ENCODE measurements at places on chromosomes 13 and 19.

DNA sequence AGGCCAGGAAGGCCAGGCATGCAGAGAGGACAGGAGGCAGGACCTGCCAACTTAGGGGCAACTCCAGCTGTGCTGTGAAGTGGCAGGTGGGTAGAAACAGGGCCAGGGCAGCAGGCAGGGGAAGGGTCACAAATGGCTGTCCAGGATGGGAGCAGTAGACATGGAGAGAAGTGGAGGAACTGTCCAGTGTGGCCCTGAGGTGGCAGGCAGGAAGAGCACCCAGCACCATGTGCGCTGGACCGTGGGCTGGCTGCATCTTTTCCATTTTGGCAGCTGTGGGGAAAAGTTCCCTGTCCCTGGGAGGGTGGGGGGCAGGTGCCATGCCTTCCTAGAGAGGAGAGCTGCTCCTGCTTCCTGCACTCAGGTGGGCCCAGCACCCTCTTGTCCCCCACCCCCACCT is 13.8 kb downstream of the DEDD2 start:
- DNase-seq = no peak

- no peak for DNase-seq
These were observed 15.8 kb downstream of the GPR180 start for GRCh38 chr13:94617389-94618000.

DNA sequence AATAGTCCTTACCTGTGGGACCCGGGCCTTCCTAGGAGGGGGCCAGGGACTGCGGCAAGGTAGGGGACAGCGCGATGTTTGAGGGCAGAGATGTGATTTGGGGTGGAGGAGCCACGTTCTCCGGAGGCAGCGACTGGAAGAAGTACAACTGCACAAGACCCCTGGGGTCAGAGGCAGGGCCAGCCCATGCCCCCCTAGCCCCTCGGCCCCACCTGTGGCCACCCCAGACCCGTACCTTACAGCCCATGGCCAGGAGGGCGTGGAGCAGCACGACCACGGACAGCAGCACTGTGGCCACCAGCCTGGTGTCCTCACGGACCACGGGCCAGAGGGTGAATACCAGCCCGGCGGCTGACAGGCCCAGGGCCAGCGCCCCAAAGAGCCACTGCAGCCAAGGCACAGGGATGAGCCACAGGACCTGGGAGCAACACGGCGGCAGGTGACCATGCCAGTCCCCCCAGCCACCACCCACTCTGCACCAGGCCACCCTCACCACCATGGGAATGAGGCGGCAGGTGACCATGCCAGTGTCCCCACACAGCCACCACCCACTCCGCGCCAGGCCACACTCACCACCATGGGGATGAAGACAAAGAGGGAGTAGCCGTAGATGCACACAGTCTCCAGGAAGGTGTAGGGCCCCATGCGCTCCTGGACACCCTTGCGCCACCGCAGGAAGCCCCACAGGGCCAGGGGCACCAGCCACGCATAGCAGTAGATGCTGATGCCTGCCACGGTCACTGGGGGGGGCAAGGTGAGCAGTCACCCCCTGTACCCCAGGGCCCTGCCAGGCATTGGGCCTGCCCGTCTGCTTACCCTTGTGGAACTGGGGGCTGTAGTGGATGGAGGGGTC is 5.0 kb downstream of the YIPF2 start:
- no peak for DNase-seq

- peak; percentile 74 for DNase-seq
These were observed 27.5 kb upstream of the SHKBP1 start for GRCh38 chr19:40549007-40549708.

GRCh38 chr13:106596275-106596937 is 28.5 kb upstream of the ARGLU1 start:
- no peak for DNase-seq

DNA sequence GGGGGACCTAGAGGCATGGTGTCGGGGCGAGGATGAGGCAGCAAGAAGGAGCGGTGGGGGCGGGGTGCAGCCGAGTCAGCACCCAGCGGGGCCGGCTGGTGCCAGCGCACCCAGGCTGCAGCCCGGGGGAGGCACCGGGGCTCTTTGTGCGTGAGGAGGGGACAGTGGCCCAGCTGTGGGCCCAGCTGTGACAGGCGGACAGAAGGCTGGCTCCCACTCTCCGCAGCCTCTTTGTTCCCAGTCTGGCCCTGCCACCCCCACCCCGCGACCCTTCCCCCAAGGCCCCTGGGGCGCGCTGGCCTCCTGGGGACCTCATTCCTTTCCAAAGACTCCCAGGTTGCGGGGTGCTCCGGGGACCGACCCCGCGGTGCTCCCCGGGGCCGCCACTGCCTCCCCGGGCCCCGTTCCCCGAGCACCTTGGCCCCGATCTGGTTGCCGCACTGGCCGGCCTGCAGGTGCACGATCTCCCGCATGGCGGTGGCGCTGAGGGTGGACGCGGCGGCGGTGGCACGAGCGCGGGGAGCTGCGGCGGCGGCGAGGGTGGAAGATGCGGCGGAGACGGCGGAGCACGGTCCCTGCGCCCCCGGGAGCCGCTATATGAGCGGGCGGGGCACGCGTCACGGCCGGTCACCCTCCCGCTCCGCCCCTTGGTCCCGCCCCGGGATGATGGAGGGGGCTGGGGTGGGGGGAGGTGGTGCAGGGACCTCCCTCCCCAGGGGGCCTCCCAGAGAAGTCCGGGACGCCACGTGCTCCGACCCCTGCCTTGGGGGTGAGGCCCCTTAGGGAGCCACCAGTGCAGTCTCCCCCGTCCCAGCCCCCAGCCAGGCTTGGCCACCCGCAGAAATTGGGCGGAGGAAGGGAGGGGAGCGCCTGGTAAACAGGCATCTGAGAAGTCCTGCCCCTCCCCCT is at the start of gene TUBB4A:
Gene TUBB4A, minus strand, starts transcription at position 570 of the 909 bp plus-strand sequence. Its CDS starts 97 bp downstream, at position 473.
- peak; percentile 46 for DNase-seq

GRCh38 chr19:33238481-33239149 is 13.0 kb upstream of the SLC7A10 start:
- DNase-seq = no peak

GRCh38 chr13:95707035-95707434 is 30.1 kb downstream of the DNAJC3 start:
- DNase-seq = no peak

- no peak for DNase-seq
These were observed 24.0 kb downstream of the FGF9 start for GRCh38 chr13:21694831-21695230.

DNA sequence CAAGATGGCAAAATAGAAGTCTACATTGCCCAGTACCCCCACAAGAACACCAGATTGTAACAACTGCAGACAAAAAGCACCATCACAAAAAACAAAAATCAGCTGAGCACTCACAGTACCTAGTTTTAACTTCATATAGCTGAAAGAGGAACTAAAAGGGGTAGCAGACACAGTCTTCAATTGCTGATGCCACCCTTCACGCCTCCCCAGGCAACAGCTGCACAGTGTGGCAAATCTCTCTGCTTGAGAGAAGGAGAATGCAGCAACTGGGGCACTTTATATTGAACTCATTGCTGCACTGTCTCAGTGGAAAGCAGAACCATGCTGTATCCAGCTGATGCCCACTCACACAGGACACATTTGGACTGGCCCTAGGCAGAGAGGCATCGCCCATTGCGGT is 2714.5 kb upstream of the PCDH20 start:
- no peak for DNase-seq

GRCh38 chr13:90738881-90739280 is 608.6 kb upstream of the MIR17HG start:
- DNase-seq = no peak

- DNase-seq = no peak
These were observed 1636.1 kb downstream of the SLITRK5 start for GRCh38 chr13:89307278-89307677.

DNA sequence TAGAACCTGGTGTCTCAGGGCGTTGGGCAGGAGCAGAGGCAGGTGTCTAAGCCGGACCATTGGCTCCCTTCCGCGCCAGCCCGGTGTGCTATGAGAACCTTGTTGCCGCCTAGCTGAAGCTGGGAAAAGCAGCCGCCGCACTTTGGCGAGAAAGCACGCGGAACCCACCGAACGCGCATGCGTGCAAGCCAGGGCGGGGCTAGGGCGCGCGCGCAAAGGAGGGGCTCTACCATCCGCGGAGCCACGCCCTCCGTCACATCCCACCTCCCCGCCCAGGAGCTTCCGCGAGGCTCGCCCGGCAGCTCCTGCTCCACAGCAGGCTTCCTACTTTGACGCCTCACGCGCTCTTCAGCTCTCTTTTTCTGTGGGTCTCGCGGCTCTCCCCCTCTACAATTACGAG is 51.3 kb downstream of the WDR87 start:
- DNase-seq = peak; percentile 25

GRCh38 chr19:11781295-11782057 is 14.7 kb downstream of the ZNF441 start:
- DNase-seq = no peak

DNA sequence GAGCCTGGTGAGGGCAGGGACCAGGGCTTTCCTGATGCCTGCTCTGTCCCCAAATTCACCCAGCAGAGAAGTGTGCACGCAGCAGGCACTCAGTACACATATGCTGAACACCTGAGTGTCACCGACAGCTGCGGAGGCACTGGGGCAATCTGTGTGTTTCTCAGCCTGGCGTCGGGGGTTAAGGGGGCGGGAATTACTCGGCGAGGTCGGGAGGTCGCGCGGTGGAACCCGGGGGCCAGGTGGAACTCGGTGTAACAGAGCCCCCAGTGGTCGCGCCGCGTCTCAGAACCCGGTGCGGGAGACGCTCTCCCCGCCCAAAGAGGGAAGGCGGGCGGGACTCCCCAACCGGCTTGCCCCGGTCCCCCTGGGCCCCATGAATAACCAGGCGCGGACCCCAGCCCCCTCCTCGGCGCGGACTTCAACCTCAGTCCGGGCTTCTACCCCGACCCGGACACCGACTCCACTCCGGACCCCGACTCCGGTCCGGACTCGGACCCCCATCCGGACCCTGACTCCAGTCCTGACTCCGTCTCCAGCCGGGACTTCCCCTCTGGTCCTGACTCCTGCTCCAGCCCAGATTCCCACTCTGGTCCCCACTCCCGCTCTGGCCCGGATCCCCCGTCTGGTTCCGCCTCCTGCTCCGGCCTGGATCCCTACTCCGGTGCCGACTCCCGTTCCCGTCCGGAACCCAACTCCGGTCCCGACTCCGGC is at the start of gene SELENOV:
Gene SELENOV, plus strand, starts transcription at position 300 of the 711 bp plus-strand sequence. Its CDS starts 74 bp downstream, at position 374.
- DNase-seq = no peak

DNA sequence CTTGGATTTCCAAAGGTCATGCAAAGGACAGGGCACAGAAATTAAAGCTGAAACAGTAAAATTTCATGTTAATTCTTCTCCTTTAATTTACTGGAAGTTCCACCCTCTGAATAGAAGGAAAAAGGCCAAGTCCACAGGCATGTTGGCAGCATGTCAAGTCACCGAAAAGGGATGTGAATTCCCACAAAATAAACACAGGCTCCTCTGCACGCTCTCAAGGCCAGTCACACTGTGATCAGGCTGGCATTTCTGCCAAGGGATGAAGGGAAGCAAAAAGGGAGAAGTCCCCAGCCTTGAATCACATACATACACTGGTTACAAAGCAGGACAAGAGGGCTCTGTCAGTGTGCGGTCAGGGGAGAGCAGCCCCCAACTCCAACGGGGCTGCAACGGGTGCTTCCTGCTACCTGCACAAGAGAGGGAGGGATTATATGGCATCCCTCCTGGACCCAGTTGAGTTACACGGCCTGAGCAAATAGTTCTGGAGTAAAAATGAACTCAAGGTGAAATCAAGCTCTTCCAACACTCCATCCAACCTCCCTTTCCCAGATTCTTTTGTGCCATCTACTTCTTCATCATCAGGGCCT is 6.9 kb downstream of the DCLK1 start:
- DNase-seq = no peak

GRCh38 chr13:47146991-47147811 is 250.3 kb upstream of the HTR2A start:
- DNase-seq = no peak

DNA sequence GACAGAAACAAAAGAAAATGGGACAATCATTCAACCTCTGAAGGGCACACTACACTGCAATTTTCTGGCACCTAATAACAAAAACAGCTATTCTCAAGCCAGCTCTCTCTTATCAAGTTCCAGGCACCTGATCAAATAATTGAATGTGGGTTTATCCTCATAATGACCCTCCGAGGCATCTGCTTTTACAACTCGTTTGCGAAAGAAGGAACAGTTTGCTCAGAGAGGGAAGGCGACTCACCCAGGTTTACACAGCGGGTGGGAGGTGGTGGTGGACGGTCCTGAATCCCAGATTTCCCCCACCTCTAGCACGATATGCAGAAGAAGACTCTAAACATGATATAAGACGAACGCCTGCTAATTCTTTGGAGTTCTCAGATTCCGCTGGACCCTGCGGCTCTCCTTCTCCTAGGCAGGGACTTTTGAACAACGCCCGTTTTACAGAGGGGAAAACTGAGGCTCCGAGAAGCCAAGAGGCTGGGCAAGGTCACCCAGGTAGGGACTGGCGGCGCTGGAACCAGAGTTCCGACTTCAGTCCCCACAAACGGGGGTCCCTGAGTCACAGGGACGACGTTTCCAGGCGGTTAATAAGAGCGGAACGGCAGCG is 641 bp downstream of the SGTA start:
- no peak for DNase-seq

- no peak for DNase-seq
These were observed 186.2 kb downstream of the TEX29 start for GRCh38 chr13:111506621-111507020.

DNA sequence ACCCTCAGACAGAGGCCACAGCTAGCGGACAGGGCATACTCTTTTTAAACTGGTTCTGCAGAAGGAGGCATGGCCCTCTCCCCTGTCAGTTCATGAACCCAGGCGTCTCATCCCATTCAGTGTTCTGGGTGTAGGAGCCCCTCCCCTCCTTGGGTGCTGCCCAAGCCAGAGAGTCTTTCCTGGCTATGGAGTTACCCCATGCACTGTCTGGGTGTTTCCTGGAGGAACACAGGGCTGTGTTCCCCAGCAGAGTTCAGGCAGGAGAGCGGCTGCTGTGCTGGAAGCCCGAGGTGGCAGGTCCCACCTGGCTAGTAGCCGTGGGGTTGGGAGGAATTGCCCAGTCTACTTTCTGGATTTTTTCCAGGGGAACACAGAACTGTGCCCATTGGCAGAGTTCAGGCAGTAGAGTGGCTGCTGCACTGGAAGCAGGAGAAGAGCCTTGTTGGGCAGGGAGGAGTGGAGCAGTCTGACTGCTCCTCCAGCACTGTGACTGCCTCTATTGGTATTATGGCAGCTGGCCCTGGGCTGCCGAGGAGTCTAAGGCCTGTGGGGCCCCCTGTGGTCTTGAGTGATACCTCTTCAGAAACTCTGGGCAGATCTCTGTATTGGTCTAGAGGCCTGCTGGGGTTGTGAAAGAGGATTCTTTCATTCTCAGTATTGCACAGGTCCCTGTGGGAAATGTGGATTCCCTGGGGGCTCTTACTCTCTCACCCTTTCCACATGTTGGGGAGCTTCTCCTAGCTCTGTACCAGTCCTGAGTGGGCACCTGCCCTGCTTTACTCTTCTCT is 168.3 kb downstream of the PCDH20 start:
- no peak for DNase-seq

GRCh38 chr13:38415233-38415632 is 65.6 kb downstream of the UFM1 start:
- no peak for DNase-seq
